Cortex of kidney (tissue), 1 donor: ENCODE measurements at places on chromosomes 13 and 19.

GRCh38 chr19:55418185-55418584 lies 10.6 kb upstream of the UBE2S start:
- DNase-seq: no peak

GRCh38 chr13:27289011-27289665 lies 18.5 kb downstream of the RASL11A start:
- DNase-seq: no peak

- no peak for DNase-seq
Measured at GRCh38 chr13:108407495-108407894, 138.0 kb downstream of the TNFSF13B start.

DNA sequence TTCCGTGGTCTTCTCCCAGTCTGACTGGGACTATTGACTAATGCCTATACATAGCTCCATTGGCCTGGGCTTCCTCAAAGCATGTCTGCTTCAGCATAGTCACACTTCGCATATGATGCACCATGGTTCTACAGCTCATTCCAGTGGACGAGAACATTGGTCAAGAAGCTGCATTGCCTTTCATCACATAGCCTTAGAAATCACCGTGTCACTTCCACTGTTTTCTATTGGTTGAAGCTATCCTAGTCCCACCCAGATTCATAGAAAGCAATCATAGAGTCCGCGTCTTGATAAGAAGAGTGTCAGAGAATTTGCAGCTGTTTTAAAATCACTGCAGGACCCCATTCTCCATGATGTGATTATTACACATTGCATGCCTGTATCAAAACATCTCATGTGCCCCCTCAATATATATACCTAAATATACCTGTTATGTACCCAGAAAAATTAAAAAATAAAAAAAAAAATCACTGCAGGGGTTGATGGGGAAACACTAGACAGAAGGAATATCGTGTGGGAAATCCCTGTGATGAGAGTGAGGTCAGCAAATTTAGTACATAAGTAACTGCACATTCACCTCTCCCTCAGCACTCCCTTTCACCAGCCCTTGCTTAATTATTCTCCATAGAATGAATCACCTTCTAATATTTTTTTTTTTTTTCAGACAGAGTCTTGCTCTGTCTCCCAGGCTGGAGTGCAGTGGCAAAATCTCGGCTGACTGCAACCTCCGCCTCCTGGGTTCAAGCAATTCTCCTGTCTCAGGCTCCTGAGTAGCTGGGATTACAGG lies 2.2 kb upstream of the ARHGAP33 start:
- no peak for DNase-seq

GRCh38 chr19:18593367-18594095 lies 4.9 kb downstream of the REX1BD start:
- DNase-seq: no peak

- DNase-seq: no peak
Measured at GRCh38 chr13:43191546-43191945, 168.2 kb downstream of the DNAJC15 start.

- DNase-seq: no peak
Measured at GRCh38 chr19:3142292-3142670, 6.4 kb downstream of the GNA15 start.
